ENCODE measurements at places on chromosomes 3 and 15.
A peak's percentile ranks its signal among the peaks of the same experiment; 100 is the strongest.

DNA sequence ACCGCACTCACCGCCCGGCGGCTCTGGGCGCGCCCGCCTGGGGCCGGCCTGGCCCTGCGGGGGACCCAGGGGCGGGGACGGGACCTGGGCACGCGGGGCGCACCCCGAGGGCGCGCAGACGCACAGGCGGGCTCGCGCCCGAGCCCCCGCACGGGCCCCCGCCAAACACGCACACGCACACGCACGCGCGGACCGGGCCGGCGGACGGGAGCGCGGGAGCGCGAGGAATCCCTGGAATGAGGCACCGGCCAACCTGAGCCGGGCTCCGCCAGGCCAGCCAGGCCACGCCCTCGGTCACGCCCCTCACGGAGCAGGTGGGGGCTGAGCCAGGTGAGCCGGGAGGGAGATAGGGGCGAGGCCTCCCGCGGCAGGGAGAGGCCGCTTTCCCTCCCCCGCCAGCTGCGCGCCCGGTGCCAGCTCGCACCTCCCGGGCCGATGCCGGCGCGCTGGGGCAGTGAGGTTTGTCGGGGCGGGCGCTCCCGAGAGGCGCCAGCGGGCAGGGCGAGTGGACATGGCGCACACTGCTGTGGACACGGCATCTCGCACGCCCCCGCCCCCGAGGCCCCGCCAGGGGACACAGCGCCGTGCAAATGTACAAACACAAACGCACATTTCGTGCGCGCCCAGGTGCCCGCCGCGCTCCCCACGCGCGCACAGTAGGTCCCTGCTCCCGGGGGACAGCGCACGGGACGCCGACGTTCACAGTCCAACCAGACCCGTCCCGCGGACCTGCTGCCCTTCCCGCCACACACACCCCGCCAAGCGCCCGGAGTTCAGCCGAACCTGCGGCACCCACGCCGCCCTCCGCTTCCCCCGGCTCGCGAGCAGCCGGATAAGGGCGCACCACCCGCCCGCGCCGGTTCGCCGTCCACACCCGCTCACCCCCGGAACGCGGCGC is 75.9 kb upstream of the VGLL4 start:
- peak; percentile 89 for DNase-seq

GRCh38 chr3:179726075-179726699 is 73.3 kb downstream of the USP13 start:
- no peak for DNase-seq

GRCh38 chr15:74399511-74400312 is 32.3 kb upstream of the CYP11A1 start:
- no peak for DNase-seq

DNA sequence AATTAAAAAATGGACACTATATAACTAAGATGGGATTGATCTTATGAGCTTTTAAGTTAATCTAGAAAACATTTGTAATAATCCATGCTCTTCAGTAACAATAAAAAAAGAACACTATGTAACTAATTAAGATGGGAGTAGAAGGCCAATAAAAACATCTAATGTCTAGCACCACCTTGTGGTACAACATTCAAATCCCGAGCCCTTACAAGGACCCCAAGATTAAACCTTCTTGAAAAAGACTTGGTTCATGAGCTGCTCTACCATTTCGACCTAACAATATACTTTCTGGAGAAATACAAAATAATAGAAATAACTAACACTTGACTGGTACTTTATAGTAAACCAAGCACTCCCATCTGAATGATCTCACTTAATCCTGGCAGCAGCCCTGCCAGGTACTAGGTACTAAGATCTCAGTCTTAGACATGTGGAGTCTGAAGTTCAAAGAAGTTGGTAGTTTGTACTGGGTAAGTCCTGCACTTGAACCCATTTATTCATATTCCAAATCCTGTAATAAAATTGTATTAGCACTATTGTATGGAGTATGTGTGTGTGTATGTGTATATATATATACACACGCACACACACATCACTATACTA is 21.8 kb downstream of the METTL6 start:
- DNase-seq: peak; percentile 58

DNA sequence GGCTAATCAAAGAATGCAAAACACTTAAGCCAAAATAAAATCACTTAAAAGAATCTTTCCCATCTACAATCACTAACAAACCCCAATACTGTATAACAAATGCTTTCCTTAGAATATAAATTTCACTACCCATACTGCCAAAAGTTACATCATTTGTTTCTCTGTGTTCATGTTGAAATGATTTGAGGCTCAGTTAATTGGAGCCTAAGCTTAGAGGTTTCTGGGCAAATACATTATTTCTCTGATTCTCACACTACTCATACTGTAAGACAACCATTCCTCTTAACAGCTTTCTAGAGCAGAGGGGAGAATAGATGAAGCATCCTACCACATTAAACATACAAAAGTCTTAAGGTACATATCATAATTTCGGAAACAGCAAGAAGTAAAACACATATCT is 2.1 kb downstream of the RIOX2 start:
- DNase-seq: no peak

- DNase-seq: no peak
Observed at GRCh38 chr3:137194301-137194700, 236.5 kb downstream of the IL20RB start.

DNA sequence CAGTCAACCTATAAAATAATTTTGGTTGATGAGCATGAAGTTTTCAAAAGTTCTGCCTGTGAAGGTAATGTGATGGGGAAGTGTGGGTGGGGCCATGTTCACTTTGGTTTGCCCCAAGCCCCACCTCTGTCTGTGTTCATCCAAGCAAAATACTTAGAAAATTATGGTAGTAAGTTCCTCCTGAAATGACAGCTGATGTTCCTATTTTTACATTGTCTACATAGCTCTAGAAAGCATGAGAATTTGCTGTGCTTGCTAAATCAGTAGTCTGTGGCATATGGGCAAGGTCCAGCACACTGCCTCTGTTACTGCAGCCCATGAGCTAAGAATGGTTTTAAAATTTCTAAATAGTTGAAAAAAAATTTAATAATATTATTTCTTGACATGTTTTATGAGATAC is 21.9 kb upstream of the CP start:
- DNase-seq: no peak

Data from SW480 (cell line).